Gastroesophageal sphincter (tissue), 4 donors: ENCODE measurements at places on chromosomes 3 and 15. TPM values are rescaled to one million over a fixed set of nuclear protein-coding genes. Genes with fewer than 3 reads are reported as not detected.
A peak's percentile ranks its signal among the peaks of the same experiment; 100 is the strongest.

The TMEM212 gene
- not detected for total RNA-seq

GRCh38 chr3:15861163-15861562 is 63.4 kb upstream of the ANKRD28 start:
- ATAC-seq: no peak

DNA sequence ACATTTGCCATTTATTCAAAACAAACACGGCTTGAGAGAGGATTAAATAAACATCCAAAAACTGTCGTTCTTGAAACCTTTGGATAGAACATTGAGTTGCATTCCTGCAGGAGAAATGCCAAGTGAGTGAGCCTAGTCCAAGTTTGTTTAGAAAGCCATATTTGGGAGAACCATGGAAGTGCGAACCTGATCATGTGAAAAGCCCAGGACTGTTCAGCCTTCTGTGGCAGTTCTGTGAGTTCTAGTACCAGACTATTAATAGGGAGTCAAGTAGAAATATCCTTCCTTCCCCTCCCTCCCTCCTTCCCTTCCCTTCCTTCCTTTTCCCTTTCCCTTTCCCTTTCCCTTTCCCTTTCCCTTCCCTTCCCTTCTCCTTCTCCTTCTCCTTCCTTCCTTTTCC is 470.4 kb downstream of the LPP start:
- peak; percentile 92 for ATAC-seq

DNA sequence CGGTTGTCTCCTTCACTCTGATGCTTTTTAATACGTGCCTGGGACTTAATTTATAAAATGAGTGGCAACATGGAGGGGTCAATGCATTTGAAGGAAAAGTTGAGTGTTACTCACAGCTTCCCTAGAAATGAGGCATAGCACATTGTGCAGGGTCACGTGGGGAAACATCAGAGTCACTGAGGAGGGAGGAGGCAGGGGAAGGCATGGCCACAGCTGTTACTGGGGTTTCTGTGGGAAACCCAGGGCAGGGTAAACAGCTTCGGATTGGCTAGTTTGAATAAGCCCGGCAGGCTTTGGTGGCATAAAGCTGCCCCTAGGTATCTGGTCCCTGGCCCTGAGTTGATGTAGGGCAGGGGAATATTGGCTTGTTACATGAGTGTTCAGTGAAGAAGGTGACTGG is 98.9 kb upstream of the ST8SIA2 start:
- ATAC-seq: no peak

DNA sequence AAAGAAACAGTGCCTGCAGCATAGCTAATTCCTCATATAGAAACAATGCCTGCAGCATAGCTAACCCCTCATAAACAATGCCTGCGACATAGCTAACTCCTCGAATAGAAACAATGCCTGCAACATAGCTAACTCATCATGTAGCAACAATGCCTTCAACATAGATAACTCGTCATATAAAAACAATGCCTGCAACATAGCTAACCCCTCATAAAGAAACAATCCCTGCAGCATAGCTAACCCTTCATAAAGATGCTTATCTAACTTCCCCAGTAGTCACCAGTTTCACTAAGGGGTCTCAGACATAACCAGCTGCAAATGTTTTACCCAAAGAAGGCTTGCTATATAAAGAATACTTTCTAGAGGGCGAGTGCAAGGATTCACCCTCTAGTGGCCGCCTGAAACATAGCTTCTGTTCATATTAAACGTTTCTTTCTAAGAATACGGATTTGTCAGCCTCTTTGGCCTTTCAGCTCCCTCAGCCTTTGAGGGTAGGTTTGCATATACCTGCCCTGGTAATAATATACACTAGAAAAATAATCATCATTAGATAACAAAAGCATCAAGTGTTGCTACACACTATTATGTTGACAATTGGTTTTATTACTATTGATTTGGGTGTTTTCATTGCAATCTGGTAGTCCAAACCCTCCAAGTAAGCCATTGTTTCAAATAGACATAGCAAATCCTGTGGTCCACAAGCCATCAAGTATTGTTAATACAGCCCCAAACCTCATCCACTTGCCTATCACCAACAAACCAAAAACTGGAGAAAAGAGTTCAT is 44.4 kb upstream of the FAN1 start:
- no peak for ATAC-seq

GRCh38 chr3:181213347-181213746 is 223.8 kb upstream of the DNAJC19 start:
- no peak for ATAC-seq

The CLDN18 gene
- total RNA-seq: not detected

GRCh38 chr3:9898467-9899241 is 4.0 kb upstream of the IL17RE start:
- ATAC-seq: no peak

GRCh38 chr3:62453448-62453847 is 80.1 kb upstream of the FEZF2 start:
- no peak for ATAC-seq

The BUB1B gene
- 0.13 TPM for total RNA-seq

DNA sequence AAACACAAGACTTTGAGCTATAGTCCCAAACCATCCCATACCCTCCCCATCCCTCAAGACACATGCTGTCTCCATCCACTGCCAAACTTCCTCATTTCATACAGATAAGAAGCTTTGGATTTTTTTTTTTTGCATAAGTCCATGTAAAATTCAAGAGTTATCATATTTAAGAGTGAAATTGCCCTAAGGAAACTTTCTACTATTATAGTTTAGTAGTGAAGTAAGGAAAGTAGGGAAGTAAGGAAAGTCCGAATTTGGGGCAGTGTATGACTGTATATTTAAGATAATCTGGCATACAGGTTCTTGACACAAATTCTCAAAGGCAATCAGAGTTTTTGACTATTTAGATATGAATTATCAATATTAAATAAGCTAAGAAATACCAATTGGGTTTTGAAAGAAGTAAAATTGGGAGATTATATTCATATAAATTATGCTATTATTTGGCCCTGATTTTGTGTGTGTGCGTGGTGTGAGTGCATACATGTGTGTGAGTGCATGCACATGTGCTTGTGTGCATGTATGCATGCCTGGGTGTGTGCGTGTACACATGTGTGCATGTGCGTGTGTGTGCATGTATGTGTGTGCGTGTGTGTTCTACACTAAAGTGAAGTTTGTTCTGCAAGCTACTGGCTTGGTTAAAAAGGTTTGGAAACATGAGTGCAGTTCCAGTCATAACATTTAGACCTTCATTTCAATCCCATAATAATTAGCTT is 83.6 kb upstream of the MBNL1 start:
- no peak for ATAC-seq

- ATAC-seq: peak; percentile 53
These were observed 287.0 kb downstream of the TLE3 start for GRCh38 chr15:69810431-69811354.

The GP9 gene
- not detected for total RNA-seq

DNA sequence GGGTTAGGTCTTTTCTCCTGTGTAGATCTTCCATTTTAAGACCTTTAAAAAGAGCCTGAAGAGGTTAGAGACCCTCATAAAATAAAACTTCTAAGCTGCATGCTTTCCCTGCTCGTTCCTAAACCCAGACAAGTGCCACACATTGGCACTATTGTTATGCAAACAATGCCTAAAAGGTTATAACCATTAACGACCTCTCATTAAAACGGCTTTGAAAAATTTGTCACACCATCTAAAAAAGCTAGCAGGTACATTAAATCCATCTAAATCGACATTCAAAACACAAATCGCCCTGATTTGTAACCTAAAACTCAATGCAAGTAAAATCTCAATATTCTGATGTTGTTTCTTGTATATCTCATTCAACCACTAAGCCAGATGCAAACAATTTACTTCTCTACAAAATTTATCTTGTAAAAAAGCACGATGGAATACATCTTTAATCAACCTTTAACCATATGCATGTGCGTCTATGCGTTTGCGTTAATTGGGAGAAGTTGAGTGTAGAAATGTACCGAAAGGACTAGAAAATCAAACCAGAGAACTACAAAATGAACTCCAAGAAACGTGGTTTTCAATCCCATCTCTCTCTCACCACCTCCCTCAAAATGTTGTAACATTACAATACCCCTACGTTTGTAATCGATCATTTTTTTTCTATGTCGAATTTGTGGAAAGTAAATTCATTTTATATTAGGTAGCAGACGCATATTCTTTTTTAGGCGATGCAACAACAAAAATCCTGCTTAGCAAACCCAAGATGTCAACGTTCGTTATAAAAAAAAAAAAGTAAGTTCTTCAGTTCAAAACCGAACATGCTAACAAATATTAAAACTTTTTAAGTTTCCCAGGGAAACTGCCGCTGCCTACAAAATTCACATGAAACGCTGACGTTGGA is 1.2 kb downstream of the ALDH1A2 start:
- no peak for ATAC-seq

- ATAC-seq: no peak
These were observed 422.7 kb downstream of the PLCL2 start for GRCh38 chr3:17307482-17307881.

The HES1 gene
- total RNA-seq: 14.5 TPM

The CCR4 gene
- not detected for total RNA-seq

DNA sequence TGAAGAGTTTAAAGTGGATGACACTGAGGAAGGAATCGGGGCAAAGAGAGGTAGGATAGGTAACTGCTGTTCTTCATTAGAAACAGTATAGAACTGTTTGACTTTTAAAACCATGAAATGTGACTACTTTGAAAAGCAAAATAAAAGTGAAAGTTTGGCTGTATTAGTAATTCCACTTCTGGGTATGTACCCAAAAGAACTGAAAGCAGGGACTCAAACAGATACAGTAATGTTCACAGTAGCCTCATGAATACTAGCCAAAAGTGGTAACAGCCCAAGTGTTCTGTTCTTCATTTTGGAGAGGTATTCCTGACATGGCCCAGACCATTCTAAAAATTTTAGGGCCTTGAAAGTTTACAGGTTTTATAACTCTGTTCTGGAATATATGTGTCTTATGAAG is 1055.4 kb downstream of the TBL1XR1 start:
- ATAC-seq: no peak
